ENCODE measurements at places on chromosomes 16 and 17.

DNA sequence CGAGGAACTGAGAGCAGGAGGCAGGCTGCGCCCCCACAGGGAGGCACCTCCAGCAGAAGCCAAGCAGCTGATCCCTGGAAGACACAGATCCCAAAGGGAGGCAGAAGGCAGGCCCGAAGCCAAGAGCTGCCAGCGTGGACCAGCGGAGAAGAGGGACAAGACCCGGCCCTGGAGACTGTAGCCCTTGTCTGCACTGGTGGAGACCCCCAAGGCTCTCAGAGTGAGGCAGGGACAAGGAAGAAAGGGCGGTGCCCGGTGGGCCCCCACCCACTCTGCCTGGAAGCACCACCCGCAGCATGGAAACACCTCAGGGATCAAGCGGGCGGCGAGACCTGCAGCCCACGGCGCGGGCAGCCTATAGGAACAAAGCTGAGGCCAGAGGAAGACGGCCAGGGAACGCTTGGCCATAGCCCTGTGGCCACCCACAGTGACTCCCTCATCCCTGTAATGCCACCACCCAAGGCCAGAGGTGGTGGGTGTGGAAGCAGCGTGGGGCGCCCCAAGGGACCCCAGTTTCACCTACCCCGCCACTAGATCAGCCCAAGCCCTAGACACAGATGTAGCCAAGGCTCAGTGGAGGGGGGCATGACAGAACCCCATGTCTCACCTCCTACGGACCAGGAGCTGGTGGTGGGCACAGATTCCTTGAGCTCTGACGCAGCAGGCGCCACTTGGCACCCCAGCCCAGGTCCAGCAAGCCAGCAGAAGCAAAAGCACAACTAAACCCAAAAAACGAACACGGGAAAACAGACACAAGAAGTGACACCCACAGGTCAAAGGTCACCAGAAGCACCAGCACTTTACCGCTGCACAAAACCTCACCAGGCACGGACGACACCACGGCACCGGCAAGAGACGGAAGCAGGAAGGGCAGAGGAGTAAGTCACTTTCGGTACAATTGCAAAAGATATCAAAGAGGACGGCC, 2.9 kb upstream of the SIRT7 start:
- no peak for DNase-seq

DNA sequence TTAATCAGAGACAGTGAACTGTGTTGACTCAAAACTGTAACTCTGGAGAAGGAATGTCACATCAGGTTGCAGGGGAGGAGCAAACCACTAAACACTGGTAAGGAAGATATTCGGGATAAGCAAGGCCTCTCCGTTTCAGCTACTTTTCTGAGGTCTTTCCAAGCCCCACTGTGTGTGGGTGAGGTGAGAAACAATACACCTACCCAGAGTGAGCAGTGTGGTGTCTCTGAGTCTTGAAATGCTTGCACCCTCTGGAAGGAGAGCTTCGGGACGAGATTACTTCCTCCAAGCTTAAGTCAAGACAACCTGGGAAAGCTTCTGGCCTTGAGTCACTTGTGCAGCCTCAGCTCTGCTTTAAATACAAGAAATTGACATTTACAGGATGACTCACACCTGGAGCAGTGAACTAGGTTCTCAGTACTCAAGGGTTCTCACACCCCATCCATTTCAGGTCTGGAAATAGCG, 2.5 kb upstream of the MAP3K14 start:
- no peak for DNase-seq

- no peak for DNase-seq
Observed at GRCh38 chr17:75661531-75661930, 5.4 kb downstream of the RECQL5 start.

DNA sequence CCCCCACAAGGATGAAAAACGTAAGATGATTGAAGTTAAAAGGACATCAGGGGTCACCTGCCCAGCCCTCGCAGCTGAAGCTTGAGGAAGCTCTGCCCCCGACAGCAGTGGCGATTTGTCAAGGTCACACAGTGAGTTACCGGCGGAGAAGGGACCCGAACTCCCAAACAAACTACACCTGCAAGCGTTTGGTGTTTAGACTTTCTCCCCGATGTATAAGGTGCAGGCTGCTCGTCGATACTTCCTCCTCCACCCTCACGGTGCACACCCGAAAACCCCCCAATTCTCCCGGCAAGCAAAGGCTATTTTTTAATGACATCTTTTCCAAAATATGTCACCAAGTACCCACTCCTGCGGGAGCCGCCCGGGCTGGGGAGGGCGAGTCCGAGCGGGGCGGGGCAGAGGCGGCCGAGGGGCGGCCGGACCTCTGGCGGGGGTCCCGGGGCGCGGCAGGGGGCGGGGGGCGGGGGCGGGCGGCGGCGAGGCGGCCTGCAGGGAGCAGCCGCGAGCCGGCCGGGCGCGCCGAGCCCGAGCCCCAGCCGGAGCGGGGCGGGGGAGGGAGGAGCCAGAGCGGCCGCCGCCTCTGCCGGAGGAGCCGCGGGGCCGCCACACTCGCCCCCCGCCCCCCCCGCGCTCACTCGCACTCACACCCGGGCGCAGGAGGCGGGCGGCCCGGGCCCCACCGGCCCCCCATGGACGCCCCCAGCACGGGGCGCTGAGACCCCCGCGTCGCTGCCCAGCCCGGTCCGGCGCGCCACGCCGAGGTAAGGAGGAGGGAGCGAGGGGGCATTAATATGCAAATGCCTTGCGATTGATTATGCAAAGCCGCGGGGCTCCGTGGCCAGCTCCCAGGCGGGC, at the start of gene THRA:
Gene THRA (plus strand): TSS at position 637 of the 858 bp plus-strand sequence. CDS start 11,524 bp downstream, outside the sequence.
- DNase-seq = peak; percentile 51

- DNase-seq = no peak
Observed at GRCh38 chr17:28485049-28485448, 11.6 kb downstream of the SLC13A2 start.

DNA sequence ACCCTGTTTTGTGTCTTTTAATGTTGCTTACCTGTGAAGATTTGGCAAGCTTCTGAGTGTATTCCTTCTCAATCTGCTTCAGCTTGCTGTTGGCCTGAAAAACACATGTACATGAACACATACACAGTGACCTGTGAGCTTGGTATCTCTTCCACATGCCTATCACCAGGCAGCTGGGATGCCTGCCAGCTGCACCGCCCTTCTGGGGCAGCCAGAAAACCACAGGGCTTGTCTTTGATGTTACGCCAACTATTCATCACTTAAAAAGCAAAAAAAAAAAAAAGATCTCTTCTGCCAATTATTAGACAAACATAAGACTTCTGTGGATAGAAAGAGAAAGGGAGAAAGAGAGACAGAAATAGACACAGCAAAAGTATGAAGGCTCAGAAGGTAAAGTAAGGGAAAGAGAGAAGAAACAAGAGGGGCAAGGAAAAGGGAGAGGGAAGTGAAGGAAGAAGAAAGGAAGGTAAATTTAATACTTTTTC, 189.2 kb upstream of the AXIN2 start:
- DNase-seq = peak; percentile 63

DNA sequence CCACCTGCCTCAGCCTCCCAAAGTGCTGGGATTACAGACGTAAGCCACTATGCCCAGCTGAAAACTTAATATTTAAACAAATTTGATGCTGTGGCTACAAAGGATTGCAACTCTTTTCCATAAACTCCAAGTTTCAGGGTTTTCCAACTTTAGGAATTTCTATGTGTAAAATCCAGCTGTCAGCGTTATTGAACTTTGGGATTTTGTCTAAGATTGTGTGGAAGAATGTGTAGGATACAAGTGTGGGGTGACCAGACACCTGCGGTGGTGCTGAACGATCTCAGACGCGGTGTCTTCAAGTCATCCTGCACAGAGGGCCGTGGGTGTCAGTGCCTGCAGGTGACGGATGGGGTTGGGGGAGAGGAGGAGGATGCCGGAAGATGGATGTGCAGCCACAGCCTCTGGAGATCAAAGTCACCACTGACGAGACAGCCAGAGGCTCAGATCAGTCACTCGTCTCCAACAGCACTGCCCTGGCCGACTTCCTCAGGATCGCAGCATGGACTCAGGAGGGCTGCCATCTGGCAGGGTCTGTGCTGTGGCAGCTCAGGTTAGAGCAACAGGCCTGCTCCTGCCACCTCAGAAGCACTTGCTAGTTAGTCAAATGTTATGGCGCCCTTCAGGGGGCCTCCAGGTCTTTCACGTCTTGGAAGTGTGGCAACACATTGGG, 13.0 kb downstream of the ACSF3 start:
- DNase-seq = no peak

DNA sequence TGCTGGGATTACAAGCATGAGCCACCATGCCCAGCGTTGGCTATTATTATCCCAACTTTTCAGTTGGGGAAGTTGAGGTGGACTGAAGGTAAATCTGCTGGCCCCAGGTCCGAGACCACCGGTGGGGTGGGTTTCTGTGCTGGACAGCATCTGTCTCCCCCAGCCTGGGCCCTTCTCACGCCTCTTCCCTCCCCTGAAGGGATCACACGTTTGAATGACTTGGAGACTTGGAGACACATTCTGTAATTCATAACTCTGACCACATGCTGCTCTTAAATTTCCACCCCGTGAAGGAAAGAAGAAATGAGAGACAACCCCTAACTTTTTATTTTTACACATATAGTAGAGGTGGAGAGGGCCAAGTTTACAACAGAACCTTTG, 109.8 kb downstream of the MSI2 start:
- no peak for DNase-seq

DNA sequence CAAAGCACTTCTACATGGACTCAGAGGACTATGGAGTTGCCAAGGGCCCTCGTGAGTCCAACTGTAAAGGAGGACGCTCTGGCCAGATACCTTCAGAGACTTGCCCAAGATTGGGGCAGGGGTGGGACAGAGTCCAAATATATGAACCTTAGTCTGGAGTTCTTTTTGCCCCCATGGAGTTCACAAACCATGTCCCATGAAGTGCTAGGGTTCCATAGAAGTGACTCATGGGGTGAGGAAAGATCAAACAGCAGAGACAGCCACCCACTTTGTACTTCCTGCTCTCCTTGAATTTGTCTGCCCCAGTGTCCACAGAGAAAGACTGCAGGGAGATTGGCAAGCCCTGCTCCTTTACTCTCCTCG, 29.0 kb downstream of the SRL start:
- no peak for DNase-seq

DNA sequence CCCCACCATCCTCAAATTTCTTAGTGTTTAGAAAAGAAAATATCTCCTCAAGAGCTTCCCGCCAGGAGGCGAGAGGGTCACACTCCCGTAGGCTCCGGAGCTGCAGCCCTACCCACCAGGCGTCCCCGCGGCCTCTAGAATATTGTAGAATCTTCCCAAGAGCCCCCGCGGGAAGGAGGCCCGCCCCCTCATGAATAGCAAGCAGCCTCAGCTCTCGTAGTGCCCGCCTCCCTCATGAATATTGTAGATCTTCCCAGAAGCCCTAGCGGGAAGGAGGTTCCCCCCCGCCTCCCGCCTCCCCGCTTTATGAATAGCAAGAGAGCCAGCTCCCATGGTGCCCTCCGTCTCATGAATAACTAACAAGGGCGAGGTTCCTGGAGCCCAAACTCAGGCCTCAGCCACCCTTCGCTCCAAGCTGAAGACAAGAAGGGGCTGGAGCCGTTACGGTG, at the start of gene FBXO47:
Gene FBXO47 (minus strand): TSS at position 114 of the 449 bp plus-strand sequence. CDS start 4,378 bp downstream, outside the sequence.
- DNase-seq = peak; percentile 73

DNA sequence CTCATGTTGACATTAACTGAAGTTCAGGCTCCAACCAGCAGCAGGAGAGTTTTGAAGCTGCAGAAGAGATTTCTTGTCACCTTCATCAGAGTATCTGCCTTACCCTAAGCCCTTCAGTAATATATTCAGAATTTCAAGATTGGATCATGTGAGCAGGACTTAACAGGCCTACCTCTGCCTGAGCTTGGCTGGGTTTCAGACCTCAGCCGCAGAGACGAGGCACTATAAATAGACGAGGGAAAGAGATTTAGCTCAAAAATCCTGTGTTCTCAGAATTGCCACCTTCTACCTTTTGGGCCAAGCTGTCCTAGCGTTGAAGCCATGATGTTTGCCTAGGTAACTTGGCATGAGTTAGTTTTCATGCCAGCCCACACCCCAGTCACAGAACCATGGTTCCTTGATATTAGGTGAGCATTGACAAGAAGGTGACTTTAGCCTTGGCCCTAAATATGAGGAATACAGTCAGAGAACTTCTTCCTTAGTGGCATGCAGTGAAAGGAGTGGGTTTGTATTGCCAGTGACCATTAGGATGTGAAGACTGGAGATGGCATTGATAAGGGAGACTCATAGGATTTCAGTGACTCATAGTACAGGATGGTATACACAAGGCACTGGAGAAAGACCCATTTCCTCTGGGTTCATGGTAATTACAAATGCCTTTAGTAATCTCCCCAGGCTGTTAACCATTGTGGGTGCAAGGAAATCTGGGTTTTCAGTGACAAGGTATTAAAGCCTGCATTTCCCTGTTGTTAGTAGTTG, 224.3 kb downstream of the MSI2 start:
- DNase-seq = peak; percentile 76
